CD4-positive, alpha-beta T cell treated with Interleukin-4 for 4 hours (primary cell): ENCODE measurements at places on chromosomes 11 and 22.

GRCh38 chr22:47659467-47660223 lies 897.2 kb downstream of the TBC1D22A start:
- no peak for DNase-seq

- DNase-seq, result no peak
These were observed 2.0 kb upstream of the FXYD6 start for GRCh38 chr11:117878314-117878938.

- DNase-seq, result no peak
These were observed 9.9 kb downstream of the UCP3 start for GRCh38 chr11:73998846-73999575.

DNA sequence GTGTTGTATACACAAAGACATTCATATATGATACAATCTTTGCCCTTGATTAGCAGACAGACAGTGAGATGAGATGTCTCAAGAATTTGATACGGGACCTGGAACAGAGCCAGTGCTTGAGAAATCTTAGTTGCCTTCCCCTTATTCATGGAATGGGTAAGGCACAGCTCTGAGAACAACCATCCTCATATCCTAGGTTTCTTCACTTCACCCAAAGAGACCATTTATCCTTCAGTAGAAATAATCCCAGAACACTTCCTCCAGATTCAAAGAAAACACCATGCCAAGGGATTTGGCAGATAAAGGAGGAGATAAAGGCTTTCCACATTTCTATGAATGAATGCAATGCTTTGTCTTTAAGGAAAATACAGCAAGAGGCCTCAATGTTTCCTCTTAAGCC lies 8.8 kb upstream of the IZUMO1R start:
- no peak for DNase-seq

- no peak for DNase-seq
These were observed 944.3 kb downstream of the BRD1 start for GRCh38 chr22:48883211-48883960.

- peak; percentile 37 for DNase-seq
These were observed at the start of gene PDGFB for GRCh38 chr22:39244496-39245129. TSS of gene PDGFB (minus strand) at chr22:39244982. CDS start at chr22:39243963, 1,019 bp downstream.
